ENCODE measurements at places on chromosomes 2 and 18.

GRCh38 chr2:188146888-188147287 is 144.8 kb upstream of the GULP1 start:
- no peak for DNase-seq

GRCh38 chr2:60998628-60999545 is 18.6 kb upstream of the PEX13 start:
- peak; percentile 77 for DNase-seq

DNA sequence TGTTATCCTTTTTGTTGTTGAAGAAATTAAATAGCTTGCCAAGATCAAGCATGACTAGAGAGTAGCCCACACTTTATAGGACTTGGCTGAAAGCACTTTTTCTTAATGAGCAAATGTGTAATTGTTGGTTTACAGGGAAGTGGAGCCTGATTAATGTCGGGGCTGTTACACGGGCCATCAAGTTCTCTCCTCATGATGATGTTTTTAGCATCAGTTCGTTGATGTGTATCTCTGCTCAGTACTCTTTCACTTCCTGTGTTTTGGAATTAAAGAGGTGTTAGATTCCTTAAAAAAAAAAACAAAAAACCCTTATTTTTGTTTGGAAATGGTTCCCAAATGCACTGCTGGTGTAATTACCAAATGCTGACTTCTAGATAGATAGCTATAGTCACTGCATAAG is 114.2 kb downstream of the PTPRM start:
- DNase-seq: no peak

DNA sequence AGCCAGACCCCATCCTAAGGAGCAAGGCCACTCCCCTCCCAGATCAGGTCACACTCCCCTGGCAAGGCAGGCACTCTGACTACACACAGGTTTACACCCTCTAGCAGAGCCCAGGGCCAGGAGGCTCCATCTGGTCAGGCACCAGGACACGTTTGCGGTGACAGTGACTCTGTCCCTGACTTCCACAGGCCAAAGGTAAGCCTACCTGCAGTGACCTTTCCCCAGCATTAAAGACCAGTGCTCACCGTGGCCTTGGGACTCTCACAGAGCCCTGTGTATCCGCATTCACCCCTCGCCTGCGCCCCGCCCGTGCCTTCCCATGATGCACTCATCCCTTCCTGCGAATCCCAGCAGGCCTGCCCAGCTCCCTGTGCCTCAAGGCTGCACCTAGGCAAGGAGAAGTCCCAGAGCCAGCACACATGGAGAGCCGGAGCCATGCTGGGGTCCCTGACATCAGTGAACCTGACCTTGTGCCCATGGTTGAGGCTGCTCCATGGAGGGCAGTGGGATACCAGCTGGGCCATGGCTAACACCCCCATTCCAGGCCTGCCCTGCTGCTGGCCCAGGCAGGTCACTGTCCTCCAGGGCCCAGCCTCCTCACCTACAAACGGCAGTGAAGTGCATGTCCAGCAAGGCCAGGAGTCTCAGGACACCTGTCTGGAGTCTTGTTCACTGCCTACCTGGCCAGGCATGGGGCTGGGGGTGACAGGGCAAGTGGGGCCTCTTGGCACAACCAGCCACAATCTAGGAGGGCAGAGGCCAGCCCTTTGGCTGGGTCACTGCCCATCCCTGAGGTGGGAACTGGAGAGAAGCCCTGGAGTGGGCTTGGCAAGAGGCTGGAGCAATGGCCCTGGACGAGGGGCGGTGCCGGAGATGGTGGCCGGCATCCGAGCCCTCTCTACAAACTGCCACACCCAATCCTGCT is 3.0 kb downstream of the NEURL3 start:
- DNase-seq: no peak

GRCh38 chr2:129004940-129005490 is 686.3 kb upstream of the HS6ST1 start:
- no peak for DNase-seq

GRCh38 chr2:148282201-148282600 is 261.3 kb downstream of the MBD5 start:
- DNase-seq: peak; percentile 46

DNA sequence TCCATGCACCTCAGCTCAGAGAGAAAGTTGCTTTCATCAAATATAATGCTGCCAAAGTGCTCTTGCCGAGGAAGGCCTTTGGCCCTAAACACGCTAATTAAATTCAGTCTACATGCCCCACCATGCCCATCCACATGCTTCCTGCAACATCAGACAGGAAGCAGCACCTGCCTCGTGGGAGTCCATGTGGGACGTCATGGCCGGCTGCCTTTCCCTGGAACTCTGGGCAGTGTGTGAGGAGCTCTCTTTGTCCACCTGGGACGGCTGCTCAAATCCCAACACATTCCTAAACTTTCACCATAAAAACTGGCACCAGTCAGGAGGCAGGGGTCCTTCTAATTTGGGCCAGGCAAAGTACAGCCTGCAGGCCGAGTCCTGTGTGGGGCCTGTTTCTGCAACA is 23.1 kb downstream of the FAM178B start:
- DNase-seq: no peak

- DNase-seq: peak; percentile 53
Observed at GRCh38 chr2:105521176-105521575, 122.3 kb upstream of the FHL2 start.

Measured in dermis blood vessel endothelial cell (primary cell).